ENCODE measurements at places on chromosomes 5 and 9.

DNA sequence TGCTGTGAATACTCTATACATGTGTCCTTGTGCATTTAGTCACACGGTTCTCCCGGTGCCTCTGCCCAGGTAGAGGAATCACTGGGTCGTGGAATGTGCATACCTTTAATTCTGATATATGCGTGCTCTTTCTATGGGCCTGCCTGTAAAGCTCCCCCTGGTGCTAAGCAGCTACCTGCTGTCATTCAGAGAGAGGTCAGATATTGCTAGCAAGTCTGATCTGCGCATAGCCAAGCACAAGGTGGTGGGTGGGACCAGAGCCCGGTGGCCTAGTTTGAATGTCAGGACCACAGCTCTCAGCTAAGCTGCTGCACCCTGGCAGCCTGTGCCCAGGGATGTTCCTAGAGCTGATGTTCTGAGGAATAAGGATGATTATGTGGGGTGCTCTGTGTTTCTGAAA lies 33.4 kb downstream of the TJP2 start:
- no peak for DNase-seq

DNA sequence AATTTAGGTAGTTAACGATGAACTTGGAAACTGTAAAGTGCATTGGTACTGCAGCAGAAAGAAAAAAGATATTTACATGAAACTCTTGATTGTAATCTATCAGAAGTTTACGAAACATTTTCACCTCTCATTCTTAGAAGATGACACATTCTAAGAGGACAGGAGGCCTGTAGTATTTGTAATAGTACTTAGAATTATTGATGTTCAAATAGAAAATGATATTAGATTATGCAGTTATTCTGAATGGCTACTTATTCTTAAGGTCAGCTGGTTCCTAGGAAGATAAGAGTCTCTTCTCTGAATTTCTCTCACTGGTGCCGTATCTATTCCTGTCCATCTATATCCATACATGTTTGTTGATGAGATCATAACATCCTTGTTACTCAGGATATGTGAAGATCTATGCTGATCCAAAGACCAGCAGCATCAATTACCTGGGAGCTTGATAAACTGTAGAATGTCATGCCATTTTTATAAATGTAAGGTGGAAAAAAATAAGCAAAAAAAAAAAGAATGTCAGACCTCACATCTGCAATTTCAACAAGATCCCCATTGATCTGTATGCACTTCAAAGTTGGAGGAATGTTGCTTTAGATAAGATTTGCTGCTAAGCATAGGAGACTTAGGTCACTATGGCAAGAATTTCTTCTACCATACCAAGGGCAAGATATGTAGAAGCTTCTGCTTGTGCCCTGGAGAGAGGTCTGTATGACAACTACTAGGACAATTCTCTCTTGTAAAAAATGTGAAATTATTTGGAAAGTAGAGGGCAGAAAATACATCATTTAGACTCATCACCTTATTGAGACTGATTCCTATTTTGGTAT lies 42.4 kb upstream of the RICTOR start:
- DNase-seq: no peak

- DNase-seq: no peak
Measured at GRCh38 chr5:68747521-68747920, 346.3 kb upstream of the SLC30A5 start.

DNA sequence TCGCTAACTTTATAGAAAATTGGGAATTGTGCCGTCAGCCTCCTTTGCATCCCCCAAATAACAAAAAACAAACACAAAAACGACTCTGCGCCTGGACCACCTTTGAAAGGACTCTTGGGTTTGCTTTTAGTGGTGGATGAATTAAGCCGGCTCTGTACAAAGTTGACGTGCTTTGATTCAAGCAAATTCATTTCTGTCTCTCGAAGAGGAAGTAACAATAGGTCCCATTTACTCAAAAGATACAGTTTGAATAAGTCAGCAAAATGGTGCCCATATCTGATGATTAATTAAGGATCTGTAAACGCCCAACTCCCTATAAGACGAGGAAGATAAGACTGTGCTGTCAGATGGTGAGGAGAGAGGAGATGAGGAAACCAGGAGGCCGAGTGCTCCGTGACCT lies 67.8 kb downstream of the AK8 start:
- no peak for DNase-seq

DNA sequence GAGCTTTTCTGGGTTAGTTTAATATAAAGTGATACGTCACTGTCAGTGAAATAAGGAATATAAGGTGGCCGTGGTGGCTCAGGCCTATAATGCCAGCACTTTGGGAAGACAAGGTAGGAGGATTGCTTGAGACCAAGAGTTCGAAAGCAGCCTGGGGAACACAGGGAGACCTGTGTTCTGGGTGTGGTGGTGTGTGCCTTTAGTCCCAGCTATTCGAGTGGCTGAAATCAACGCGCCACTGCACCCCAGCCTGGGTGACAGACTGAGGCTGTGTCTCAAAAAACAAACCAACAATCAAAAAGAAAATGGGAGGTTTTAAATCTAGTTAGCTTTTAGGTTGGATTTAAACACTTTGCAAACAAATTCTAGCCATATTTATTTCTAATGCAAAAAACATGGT lies 53.1 kb downstream of the NSD1 start:
- no peak for DNase-seq

GRCh38 chr9:81588148-81588871 lies 101.0 kb downstream of the TLE1 start:
- DNase-seq: no peak

- no peak for DNase-seq
Measured at GRCh38 chr5:171926311-171926710, 80.1 kb downstream of the FBXW11 start.

GRCh38 chr5:174607916-174608315 lies 116.5 kb upstream of the MSX2 start:
- DNase-seq: no peak

DNA sequence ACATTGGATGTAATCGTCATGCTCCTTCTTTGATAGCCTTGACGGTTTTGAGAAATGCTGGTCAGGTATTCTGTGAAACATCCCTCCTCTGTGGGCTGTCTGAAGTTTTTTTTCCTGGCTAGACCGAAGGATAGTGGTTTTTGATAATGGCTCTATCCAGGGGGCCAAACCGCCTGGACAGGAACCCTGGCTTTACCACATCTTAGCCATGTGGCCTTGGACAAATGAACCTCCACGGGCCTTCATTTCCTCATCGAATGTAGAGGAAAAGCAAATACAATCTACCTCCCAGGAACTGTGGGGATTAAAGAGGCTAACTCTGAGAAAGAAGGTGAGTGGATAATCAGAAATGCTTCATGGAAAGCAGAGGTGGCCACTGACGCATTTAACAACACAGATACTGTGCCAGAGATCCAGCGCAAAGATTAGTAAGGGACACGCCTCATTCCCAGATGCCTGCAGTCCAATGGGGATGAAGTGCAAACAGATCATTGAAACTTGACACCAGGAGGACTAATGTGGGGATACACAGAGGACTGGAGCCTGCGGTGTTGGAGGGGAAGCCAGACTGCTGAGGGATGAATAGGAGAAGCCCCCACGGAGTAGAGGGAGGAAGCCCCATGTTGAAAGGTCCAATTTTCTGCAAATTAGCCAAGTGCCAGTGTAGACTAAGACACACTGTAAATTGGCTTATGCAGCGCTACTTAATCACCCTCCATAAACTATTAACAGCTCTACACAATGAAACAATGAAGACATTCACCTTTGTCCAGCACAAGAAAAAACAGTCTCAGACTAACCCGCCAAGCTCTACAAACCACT lies 41.6 kb downstream of the MYO10 start:
- DNase-seq: no peak

GRCh38 chr9:127980060-127980705 lies 606 bp downstream of the EEIG1 start:
- DNase-seq: no peak

DNA sequence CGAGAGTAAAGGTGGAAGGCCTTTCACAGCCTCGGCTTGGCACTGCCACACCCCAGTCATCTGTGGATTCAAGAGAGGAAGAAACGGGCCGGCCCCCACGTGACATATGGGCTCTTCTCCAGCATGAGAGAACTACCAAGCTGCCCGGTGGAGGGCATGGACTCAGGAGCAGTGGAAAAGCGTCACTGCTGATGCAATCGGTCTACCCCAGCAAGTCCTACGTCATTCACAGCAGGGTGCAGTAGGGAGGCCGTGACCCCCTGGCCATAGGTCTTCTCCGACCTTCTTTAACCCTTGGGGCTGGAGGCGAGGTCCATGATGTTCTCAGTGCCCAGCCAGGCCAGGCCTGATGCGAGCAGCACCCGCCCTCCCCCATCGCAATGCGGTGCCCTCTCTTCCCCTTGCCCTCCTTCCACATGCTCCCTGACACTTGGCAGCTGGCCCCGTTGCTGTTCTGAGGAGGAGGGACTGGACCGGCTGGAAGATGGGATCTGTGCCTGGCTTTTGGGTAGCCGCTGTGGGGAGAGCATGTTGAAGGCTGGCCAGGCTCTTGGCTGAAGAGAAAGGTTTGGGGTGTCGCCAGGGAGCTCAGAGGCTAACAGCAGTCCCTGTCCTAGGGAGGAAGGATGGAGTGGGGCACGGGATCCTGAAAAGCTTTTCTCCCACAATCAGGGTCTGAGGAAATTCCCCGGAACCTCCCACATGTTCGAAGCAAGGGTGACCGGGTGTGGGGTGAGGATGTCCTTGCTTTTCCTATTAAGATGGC lies 89.8 kb downstream of the LIFR start:
- DNase-seq: no peak

GRCh38 chr9:130638284-130639123 lies 25.9 kb upstream of the PRDM12 start:
- no peak for DNase-seq

- DNase-seq: no peak
Measured at GRCh38 chr9:96519787-96520186, 69.8 kb downstream of the HABP4 start.

DNA sequence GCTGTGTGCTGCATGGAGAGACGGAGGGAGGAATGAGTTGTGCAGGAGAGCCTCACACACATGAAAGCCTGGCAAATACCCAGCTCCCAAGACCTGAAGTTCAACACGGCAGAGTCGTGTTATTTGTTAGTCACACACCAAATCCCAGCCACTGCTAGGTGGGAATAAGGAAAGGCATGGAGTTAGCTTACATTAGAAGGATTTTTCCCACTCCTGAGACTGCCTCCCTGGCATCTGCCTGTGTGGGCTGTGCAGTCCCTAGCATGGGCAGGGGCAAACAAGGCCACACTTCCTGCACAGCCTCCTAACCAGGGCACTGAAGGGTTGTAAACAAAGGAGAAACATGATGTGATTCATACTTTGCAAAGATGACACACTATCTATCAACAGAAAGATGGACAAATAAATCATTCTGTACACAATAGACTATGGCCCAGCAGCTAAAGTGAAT lies 306.8 kb downstream of the SPOCK1 start:
- DNase-seq: no peak

DNA sequence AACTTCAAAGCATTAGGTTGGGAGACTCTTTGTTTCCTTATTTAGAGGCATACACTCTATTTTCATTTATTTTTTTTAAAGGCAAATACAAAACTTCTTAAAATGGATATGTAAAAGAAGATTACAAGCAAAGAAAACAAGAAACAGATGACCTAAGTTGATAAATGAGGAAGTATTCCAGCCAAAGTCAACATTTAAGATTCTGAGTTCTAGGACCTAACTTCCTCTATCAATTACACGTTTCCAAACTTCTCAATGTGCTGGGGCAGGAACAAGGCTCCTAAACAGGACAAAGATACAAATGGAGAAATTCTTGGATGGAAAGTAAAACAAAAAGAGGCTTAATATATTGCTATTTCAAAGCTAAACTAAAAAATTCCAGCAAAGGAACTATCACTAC lies 89.5 kb downstream of the TLE1 start:
- DNase-seq: no peak

DNA sequence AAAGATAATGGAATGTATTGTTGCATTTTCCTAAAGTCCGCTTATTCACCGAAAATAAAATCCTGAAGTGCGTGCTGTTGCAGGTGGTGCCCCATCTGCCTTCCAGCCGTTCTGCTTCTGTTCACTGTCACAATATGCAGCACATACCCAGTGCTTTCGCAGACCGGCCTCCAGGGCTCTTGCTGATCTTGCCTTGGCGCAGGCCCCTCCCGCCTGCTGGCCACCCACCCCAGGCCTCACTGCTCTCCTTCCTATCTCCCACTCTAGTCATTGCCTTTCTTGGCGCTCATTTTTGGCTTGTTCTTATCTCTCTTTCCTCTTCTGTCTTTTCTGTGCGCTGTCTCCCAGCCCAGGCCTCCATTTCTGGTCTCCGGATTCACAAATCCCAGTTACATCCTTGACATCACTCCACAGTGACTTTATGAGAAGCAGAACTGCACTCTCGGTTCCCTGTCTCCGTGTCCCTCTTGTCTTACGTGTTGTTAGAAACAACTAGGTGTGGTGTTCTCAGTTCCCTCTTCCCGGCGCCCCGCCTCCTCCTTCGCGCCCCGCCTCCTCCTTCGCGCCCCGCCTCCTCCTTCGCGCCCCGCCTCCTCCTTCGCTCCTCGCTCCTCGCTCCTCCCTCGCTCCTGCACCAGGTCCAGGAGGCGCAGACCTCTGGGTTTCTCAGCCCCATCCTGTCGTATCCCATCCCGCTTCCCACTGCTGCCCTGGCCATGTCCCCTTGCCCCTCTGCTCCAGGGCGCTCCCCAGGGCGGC lies 201.7 kb upstream of the OTULINL start:
- no peak for DNase-seq

DNA sequence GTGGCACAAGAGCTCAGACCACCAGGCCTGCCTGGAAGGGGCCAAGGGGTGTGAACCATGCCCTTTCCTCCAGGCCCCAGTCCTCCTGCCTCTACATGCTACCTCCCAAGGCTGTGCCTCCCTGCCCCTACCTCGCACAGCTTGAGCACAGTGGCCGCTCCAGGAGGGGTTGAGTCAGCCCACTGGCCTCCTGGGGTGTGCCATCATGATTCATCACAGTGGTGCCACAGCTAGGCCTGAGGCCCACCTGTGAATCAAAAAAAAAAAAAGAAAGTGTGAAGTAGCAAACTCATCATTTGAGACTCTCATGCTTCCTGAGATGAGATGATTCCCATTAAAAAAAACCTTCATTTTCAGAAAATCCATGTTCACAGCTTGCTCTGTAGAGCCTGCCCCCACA lies 240.5 kb downstream of the HSPA4 start:
- no peak for DNase-seq

- DNase-seq: no peak
Measured at GRCh38 chr9:130634801-130635200, 29.6 kb upstream of the PRDM12 start.

All from HS-27A (cell line).